Lower lobe of right lung (tissue), 2 donors: ENCODE measurements at places on chromosomes 12 and 14.

- no peaks in the 10 kb centered on the region for H3K27me3 ChIP-seq
- no peaks in the 10 kb centered on the region for H3K4me1 ChIP-seq
- DNase-seq, result no peak
Measured at GRCh38 chr12:98224584-98225221, 290.7 kb upstream of the TMPO start.

- H3K27me3 ChIP-seq, result no peaks in the 10 kb centered on the region
- DNase-seq, result no peak
- H3K36me3 ChIP-seq, result no peaks in the 10 kb centered on the region
Measured at GRCh38 chr12:91239481-91239880, 56.9 kb upstream of the DCN start.

DNA sequence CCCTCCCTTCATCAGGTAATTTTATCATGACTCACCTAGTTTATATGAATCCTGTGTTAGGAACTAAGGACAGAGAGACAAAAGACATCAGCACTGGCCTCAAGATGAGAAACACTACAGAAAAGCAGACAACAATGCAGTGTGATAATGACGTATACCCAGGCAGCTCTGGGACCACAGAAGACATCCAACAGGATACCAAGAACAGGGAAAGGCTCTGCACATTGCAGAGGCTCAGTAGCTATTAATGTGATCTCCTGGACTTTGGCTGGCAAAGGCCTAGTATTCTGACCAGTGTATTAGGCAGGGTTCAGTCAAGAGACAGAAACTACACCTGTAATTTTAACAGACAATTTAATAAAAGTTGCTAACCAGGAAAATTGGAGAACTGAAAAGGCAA, 39.7 kb downstream of the CDK17 start:
- H3K27ac ChIP-seq, result no peak overlapping the region
- H3K27me3 ChIP-seq, result no peaks in the 10 kb centered on the region
- H3K36me3 ChIP-seq, result no peaks in the 10 kb centered on the region
- no peak for DNase-seq

DNA sequence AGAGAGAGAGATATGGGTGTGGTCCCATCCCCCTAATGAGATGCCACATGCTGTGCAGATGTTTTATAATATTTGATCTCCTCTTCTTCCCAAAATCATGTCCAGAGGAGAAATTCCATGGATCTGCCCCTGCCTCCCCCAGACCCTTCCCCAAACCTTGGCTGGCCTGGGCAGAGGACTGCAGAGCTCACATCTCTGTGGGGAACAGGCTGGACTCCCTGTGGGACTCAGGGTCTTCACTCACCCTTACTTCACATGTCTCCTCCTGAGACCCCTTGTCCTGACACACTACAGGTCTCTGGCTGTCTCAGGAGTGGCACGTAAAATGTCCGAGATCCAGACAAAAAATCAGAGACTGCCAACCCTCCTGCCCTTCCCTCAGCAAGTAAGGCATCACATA, 76.0 kb upstream of the CAPRIN2 start:
- H3K36me3 ChIP-seq, result no peaks in the 10 kb centered on the region
- DNase-seq, result no peak
- H3K4me1 ChIP-seq, result no peaks in the 10 kb centered on the region
- H3K27me3 ChIP-seq, result peaks cover 5% of the 10 kb centered on the region
- no peak overlapping the region for H3K27ac ChIP-seq

GRCh38 chr14:31476131-31476866, 11.5 kb downstream of the GPR33 start:
- DNase-seq, result no peak
- H3K4me1 ChIP-seq, result no peaks in the 10 kb centered on the region
- no peaks in the 10 kb centered on the region for H3K27me3 ChIP-seq
- no peak overlapping the region for H3K4me3 ChIP-seq
- H3K27ac ChIP-seq, result no peak overlapping the region
- no peaks in the 10 kb centered on the region for H3K36me3 ChIP-seq

GRCh38 chr12:132702640-132703039, 8.0 kb upstream of the PGAM5 start:
- DNase-seq, result no peak
- no peaks in the 10 kb centered on the region for H3K27me3 ChIP-seq
- no peak overlapping the region for H3K27ac ChIP-seq
- H3K4me3 ChIP-seq, result no peak overlapping the region
- peaks cover 20% of the 10 kb centered on the region for H3K36me3 ChIP-seq

DNA sequence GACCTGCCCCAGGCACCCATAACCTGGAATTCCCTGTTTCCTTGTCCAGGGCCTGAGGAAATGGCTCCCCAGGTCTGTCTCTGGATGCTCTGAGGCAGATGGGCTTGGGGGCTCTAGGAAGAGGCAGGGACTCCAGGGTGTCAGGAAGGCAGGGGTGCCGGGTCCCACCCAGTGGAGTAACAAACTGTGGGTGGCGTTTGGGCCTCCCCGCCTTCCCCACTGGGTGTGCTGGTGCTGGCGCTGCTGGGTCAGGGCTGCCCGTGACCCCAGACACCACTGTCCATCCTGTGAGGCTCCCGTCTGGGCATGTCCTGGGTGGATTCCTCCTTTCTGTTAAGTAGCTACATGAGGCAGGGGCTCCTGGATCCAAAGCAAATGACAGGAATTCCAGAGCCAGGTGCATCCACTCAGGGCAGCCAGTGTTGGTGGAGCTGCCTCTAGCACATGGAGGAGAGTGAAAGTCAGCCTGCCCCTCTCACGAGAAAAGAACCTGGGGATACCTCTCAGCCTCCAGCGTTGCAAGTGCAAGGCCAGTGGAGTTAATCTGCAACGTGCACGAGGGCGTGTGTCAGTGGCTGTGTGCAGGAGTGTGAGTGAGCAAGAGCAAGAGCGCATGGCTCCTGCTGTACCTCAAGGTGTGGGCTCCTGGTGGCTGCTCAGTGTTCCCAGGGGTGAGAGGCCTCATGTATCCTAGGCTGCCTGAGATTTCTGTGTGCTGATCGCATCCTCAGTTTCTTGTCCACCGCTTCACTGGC, 403.1 kb downstream of the TMEM121 start:
- no peaks in the 10 kb centered on the region for H3K4me1 ChIP-seq
- no peak overlapping the region for H3K27ac ChIP-seq
- H3K4me3 ChIP-seq, result no peak overlapping the region
- H3K36me3 ChIP-seq, result no peaks in the 10 kb centered on the region
- peaks cover 6% of the 10 kb centered on the region for H3K27me3 ChIP-seq
- peak; percentile 25 for DNase-seq

- H3K27me3 ChIP-seq, result no peaks in the 10 kb centered on the region
- no peak overlapping the region for H3K27ac ChIP-seq
- no peaks in the 10 kb centered on the region for H3K4me1 ChIP-seq
Measured at GRCh38 chr12:88600272-88600671, 20.0 kb upstream of the KITLG start.

DNA sequence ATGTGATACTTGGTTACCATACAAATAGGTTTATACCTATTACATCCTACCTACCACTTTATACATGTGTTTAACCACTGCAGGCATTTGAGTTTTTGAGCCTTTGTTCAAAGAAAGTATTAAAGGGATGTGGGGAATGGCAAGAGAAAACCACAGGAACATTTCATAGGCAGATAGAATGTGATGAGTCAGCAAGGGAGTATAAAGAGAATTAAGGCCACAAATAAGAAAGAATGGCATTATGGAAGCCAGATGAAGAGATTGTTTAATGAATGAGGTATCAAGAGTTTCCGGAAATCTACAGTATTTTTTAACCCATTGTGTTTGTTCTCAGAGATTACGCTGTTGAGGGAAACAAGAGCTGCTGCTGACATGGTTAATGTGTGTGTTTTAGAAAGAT, 66.9 kb downstream of the METTL25 start:
- no peak for DNase-seq
- H3K27ac ChIP-seq, result no peak overlapping the region
- no peaks in the 10 kb centered on the region for H3K4me1 ChIP-seq

DNA sequence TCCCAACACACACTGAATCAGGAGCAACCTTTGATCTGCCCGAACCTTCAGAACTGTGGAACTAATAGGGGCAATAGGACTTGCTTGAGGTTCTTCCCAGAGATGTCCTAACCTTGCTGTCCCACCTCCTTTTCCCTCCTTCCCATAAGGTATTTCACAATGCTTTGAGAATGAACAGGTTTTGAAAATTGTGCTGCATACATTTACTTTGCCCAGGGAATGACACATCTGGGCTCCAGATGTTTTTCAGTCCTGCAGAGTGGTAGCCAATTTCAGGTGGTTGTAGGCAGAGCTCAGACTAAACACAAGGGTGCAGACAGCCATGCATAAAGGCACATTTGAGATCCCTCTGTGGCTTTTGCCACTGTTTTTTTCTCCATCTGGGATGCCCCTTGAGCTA, 206.7 kb upstream of the PWP1 start:
- H3K4me3 ChIP-seq, result no peak overlapping the region
- H3K27me3 ChIP-seq, result no peaks in the 10 kb centered on the region
- H3K36me3 ChIP-seq, result no peaks in the 10 kb centered on the region

GRCh38 chr14:72925171-72925759, 999 bp upstream of the DCAF4 start:
- H3K27ac ChIP-seq, result peak overlapping the region; percentile 85
- peaks cover 10% of the 10 kb centered on the region for H3K4me1 ChIP-seq
- no peak for DNase-seq

GRCh38 chr14:99581938-99582337, 22.1 kb downstream of the CCDC85C start:
- H3K27me3 ChIP-seq, result no peaks in the 10 kb centered on the region
- H3K27ac ChIP-seq, result no peak overlapping the region
- peaks cover 28% of the 10 kb centered on the region for H3K4me1 ChIP-seq
- no peaks in the 10 kb centered on the region for H3K36me3 ChIP-seq
- H3K4me3 ChIP-seq, result no peak overlapping the region

GRCh38 chr14:53979747-53980642, 23.4 kb upstream of the BMP4 start:
- H3K4me1 ChIP-seq, result no peaks in the 10 kb centered on the region
- DNase-seq, result no peak
- H3K27me3 ChIP-seq, result no peaks in the 10 kb centered on the region

DNA sequence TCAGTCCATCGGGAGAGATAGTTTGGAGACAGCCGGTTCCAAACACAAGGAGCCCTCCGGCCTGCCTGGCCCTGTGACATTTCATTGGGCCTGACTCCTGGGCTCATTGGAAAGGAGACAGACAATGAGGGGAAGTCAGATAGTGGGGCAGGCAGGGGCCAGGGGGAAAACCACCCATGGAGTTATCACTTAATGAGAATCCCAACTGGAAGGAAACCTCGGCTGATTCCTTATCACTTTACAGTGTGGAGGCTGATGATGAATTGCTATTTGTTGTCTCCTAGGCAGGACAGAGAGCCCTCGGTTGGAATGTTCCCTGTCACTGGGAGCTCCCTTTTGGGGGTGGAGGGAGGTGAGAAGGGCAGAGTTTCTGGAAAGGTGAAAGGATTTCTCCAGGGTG, 44.4 kb downstream of the TBX5 start:
- H3K27me3 ChIP-seq, result peaks cover 3% of the 10 kb centered on the region
- no peaks in the 10 kb centered on the region for H3K4me1 ChIP-seq

- H3K4me1 ChIP-seq, result peaks cover 11% of the 10 kb centered on the region
- no peaks in the 10 kb centered on the region for H3K36me3 ChIP-seq
- no peak overlapping the region for H3K27ac ChIP-seq
- no peaks in the 10 kb centered on the region for H3K27me3 ChIP-seq
Measured at GRCh38 chr12:69096669-69097335, 142.6 kb upstream of the CPSF6 start.

GRCh38 chr12:64673490-64674169, 63.3 kb downstream of the RASSF3 start:
- H3K27me3 ChIP-seq, result no peaks in the 10 kb centered on the region
- H3K4me1 ChIP-seq, result peaks cover 99% of the 10 kb centered on the region

- no peak overlapping the region for H3K27ac ChIP-seq
- no peaks in the 10 kb centered on the region for H3K27me3 ChIP-seq
- no peak overlapping the region for H3K4me3 ChIP-seq
- H3K4me1 ChIP-seq, result no peaks in the 10 kb centered on the region
- no peak for DNase-seq
Measured at GRCh38 chr14:65396082-65396910, 16.2 kb upstream of the FUT8 start.

DNA sequence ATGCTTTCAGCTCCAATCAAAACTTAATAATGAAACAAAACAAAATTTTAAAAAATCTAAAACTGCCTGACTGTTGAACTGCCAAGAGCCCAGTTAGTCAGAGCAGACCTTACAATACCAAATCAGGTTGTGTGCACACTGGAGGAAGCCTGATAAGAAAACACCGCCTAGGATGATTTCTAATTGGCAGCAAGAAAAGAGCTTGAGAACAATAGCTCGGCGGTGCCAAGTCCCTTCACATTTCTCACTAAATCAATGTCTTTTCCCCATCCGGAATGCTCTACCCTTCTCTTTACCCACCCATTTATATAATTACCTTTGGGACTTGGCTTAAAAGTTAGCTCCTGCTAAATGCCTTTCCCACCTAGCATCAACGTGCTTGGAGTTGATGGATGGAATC, 256.7 kb downstream of the C12orf75 start:
- H3K27ac ChIP-seq, result no peak overlapping the region
- peaks cover 4% of the 10 kb centered on the region for H3K4me1 ChIP-seq
- DNase-seq, result no peak
- H3K36me3 ChIP-seq, result no peaks in the 10 kb centered on the region
- no peaks in the 10 kb centered on the region for H3K27me3 ChIP-seq

GRCh38 chr12:77796775-77797174, 33.9 kb upstream of the NAV3 start:
- H3K27me3 ChIP-seq, result no peaks in the 10 kb centered on the region
- H3K4me1 ChIP-seq, result no peaks in the 10 kb centered on the region
- no peak for DNase-seq
- no peak overlapping the region for H3K27ac ChIP-seq
- no peaks in the 10 kb centered on the region for H3K36me3 ChIP-seq

DNA sequence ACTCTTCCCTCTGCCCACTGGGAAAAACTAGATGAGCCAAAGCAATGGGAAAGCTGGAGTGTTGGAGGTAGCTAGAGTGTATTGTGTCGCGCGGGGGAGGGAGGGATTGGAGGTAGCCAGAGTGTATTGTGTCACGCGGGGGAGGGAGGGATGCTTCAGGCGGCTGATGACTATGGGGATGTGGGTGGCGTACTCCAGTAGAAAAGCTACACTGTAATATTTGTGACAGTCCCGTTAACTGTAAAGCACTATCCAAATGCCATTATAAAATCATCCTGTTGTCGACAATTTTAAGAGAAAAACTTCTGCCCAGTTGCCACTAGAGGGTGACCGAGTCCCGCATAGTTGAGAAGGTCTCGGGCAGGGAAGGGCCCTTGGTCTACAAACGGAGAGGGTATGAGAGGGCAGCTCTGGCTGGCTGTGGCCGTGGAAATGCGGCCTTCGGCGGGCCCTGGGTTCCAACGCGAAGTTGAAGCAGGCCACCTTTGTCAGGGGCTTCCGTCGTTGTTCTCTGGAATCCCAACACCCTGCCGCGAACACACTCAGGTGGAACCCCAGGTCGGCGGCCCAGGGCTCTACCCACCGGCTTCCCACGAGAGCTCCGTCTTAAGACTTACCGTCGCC, 15.1 kb upstream of the PLEK2 start:
- H3K27me3 ChIP-seq, result peaks cover 15% of the 10 kb centered on the region
- H3K4me3 ChIP-seq, result no peak overlapping the region
- no peaks in the 10 kb centered on the region for H3K36me3 ChIP-seq
- no peak overlapping the region for H3K27ac ChIP-seq

GRCh38 chr14:81567302-81567701, 33.6 kb upstream of the SEL1L start:
- H3K27ac ChIP-seq, result no peak overlapping the region
